ENCODE measurements at places on chromosomes 11 and 22.

DNA sequence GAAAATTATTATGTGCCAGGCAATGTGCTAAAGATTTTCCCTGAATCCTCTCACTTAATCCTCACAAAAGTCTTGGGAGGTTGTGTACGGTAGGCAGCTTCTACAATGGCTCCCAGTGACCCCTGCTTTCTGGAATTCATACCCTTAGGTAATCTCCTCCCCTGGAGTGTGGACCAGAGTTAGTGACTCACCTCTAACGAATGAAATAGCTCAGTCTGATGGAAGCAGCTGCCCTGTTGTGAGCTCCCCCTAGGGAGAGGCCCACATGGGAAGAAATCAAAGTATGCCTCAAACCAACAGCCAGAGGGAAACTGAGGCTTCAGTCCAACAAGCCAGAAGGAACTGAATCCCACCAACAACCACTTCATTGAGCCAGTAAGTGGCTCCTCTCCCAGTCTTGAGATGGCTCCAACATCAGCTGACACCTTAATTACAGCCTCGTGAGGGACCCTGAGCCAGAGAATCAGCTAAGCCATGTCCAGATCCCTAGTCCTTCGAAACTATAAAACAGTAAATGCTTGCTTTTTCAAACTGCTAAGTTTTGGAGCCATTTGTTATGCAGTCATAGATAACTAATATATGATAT is 98.9 kb upstream of the ISX start:
- no peak for DNase-seq

DNA sequence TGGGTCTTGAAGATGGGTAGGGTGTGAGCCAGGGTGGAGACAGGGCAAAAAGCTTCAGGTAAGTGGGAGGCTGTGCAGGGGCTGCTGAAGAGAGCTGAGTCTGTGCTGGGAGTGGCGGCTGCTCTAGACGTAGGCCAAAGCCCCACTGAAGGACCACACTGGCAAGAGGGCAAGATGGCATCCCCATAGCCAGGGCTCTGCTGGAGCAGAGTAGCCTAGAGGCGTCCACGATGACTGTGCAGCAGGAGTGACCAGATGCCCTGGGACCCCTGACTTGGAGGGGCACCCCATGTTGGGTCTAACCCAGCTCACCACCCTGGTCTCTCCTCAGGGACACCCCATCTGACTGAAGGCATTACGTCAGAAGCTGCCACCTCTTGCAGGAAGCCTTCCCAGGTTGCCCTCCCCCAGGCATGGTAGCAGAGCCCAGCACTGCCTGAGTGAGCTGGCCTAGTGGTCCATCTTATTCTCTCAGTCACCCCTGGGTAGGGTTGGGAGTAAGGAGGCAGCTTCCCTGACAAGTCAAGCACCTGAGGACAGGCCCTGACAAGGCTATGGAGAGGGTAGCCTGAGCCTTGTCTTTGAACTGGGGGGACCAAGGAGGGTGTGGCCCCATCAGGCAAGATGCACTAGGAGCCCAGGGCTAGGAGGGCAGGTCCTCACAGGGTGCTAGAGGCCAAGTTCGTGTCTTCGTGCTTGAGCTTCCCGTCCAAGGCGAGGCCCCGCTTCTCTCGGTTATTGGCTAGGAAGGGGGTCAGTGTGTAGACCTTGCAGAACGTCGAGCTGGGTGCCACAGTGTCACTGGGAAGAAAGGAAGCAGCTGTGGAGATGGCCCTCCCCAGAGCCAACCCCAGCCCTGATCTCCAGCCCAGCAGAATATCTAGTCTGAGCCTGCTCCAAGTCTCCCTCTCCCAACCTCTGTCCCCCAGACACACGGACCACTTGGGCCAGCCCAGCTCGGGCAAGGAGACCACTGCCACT is 33.1 kb downstream of the TPBGL start:
- no peak for DNase-seq

GRCh38 chr11:56906683-56907148 is 82.0 kb upstream of the OR5AK2 start:
- no peak for DNase-seq

- no peak for DNase-seq
Observed at GRCh38 chr11:106378513-106379179, 301.2 kb downstream of the AASDHPPT start.

DNA sequence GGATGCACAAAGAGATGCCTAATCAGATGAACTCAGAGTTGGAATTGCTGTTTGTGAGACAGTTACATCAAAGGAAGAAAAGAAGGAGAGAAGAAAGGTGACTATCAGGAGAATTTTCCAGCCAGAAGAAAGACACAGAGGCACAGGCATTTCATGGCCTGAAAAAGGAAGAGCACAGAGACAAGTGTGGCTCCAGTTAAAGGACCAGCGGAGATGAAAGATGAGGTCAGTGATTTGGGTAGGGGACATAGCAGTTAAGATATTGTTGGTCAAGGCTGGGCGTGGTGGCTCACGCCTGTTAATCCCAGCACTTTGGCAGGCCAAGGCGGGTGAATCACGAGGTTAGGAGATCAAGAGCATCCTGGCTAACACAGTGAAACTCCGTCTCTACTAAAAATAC is 3.4 kb upstream of the ZNF280A start:
- no peak for DNase-seq

- DNase-seq: no peak
Observed at GRCh38 chr11:2908130-2908529, 21.1 kb downstream of the PHLDA2 start.

GRCh38 chr11:31529189-31529588 is 19.6 kb downstream of the ELP4 start:
- DNase-seq: no peak

- no peak for DNase-seq
Observed at GRCh38 chr11:61550665-61551227, 30.1 kb downstream of the SYT7 start.

DNA sequence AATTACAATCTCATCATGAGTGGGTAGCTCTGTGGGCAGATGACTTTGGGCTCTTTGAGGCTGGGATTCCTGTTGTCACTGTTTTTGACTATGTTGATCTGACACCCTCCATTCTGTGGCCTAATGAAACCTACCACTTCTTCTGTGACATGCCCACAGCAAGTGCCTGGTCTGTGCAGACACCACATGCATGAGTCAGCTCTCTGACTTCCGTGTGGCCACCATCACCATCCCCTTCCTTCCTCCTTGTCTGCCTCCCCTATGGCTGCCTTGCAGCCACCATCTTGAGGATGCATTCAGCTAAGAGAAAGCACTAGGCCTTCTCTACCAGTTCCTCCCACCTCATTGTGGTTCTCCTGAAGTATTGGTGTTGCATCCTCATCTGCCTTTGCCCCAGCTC is 15.3 kb upstream of the OR10V1 start:
- DNase-seq: peak; percentile 58

- DNase-seq: no peak
Observed at GRCh38 chr11:111123463-111124398, 121.8 kb upstream of the POU2AF2 start.

DNA sequence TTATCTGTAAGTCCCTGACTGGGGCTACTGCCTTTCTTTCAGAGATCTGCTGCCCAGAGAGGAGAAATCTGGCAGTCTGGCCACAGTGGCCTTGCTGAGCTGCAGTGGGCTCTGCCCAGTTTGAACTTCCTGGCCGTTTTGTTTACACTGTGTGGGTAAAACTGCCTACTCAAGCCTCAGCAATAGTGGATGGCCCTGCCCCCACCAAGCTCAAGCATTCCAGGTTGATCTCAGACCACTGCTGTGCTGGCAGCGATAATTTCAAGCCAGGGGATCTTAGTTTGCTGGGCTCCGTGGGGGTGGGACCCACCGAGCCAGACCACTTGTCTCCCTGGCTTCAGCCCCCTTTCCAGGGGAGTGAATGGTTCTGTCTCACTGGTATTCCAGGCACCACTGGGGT is 117.5 kb downstream of the TRPC6 start:
- DNase-seq: no peak

DNA sequence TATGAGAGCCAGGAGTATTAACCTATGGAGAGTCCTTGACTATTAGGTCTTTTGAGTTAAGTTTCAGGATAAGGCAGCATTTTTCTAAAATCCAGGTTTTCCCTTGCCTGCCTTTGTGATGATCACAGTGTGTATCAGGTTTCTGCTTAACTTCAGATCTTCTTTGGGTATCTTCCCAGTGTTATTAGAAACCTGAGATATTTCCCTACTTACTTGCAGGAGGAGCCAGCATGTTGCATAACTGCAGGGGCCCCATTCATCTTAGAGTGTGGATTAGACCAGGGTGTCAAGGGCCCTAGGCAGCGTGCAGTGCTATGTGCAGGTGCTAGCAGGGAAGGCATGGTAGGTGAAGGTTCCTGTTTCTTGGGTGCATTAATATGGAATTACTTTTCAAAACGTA is 69.5 kb downstream of the ZNRF3 start:
- no peak for DNase-seq

DNA sequence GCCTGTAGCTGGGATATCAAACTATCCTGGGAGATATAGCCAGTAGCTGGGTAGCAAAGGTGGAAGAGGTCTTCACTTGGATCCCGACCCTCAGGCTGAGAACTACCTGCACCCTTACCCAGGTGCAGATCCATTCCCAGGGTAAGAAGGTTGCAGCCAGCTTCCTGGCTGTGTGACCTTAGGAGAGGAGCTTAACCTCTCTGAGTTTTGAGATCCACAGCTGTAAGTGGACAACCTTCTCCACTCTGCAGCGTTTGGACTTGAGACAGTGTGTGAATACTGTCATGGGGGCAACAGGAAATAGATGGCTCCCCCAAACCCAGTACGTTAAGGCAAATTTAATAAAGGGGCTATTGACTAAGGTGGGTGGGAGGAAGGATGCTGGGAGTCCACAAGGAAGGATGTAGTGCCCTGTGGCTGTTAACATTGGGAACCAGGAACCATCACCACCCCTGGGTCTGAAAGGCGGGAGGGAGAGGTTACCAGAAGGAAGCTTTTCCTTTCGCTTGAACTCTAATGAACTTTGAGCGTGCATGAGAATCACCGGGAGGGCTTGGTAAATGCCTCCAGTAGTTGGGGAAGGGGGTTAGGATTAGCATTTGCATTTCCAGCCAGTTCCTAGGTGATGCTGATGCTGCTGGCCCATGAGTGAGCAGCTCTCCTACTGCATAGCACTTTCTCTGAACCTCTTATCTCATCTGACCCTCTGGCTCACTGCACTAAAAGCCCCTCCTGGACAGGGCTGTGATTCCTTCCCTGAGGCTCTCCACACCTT is 24.4 kb downstream of the SGSM1 start:
- DNase-seq: no peak

DNA sequence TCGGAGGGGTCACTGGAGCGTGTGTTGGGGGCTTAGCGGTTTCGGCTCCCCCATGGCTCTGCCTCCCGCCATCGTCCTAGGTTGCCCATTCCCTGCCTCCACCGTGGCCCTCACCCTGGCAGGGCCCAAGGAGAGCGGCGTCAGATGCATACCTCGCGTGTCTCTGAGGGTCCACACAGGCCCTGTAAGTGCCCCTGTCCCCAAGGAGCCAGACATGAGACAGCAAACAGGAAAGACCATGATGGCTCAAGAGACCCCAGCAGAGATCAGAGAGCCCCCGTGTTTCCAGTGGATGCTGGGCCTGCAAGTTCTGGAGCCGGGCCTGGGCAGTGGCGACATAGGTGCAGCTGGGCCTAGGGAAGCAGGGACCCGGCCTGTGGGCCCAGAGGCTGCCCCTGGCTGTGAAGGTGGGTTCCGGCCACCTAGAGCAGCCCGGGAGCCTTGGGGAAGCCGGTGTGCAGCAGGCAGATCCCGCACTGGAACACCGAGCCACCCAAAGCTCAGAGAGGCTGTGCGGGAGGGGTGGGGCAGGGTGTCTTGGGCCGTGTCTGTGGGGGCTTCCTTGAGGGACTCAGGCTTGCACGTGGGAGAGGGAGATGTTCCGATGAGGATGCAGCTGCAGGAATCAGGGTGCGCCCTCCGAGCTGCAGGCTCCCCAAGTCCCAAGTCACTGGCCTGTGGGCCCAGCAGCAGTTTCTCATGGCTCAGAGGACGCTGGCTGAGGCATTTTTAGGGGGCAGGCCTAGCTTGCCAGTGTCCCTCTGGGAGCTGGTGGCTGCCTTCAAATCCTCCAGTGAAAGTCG is 126.4 kb downstream of the KCNQ1OT1 start:
- DNase-seq: no peak

GRCh38 chr11:96242191-96242847 is 100.7 kb downstream of the MAML2 start:
- peak; percentile 79 for DNase-seq

- DNase-seq: no peak
Observed at GRCh38 chr22:48310740-48311139, 1516.9 kb downstream of the BRD1 start.

- no peak for DNase-seq
Observed at GRCh38 chr11:28146123-28146751, 38.0 kb downstream of the METTL15 start.

- DNase-seq: no peak
Observed at GRCh38 chr11:55367674-55368073, at the start of gene OR4A15. Gene OR4A15, plus strand, starts transcription at chr11:55367974. Its CDS starts 0 bp downstream, at chr11:55367974.

GRCh38 chr11:107413352-107413751 is 44.3 kb downstream of the CWF19L2 start:
- no peak for DNase-seq

DNA sequence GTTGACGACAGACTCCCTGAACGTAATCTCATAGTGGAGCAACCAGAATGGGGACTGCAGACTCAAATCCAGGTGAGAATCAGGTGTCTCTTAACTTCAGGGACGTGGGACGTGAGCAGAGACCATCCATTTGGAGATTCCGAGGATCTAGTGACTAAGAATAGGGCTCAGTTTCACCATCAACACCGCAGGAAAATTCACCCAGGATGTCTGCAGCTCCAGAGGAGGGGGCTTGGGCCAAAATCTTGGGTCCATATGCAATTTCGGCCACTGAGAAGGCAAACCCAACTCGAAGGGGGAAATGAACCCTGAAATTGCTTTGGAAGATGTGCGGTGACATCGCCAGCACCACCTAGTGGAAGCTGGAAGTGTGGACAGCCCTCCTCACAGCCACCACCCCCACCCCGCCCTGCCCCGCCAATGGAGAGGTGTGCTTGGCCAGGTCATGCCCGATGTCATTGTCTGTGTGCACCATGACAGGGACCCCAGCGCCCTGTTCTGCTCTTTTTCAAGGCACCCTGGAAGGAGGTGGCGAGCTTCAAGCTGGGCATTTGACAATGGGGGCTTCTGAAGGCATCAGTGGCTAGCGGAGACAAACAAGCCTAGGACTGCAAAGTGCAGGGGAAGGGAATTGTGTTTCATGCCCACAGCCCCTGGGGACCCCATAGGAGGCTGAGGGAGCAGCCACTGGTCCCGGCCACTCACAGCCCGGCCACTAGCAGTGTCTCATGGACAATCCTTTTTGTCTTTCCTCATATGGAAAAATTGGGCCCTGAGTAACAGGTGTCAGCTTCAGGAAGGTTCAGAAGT is 24.8 kb downstream of the APOL1 start:
- peak; percentile 64 for DNase-seq

GRCh38 chr11:88414981-88415413 is 77.5 kb upstream of the CTSC start:
- no peak for DNase-seq

All from inflammatory macrophage treated with lipopolysaccharide for 4 hours (primary cell).